ENCODE measurements at places on chromosomes 4 and X.

GRCh38 chr4:23887989-23888388, 1.9 kb downstream of the PPARGC1A start:
- no peak for DNase-seq

- peak; percentile 78 for DNase-seq
These were observed 25.3 kb downstream of the STIM2 start for GRCh38 chr4:26885912-26886274.

GRCh38 chr4:156858071-156858470, 113.5 kb downstream of the PDGFC start:
- no peak for DNase-seq

GRCh38 chr4:69995526-69996016, at the start of gene STATH:
STATH (plus strand) TSS chr4:69995966; CDS start chr4:69998438, 2,472 bp downstream.
- no peak for DNase-seq

- no peak for DNase-seq
These were observed 14.0 kb downstream of the RBMX start for GRCh38 chrX:136866337-136867095.

GRCh38 chrX:103792916-103793544, 16.4 kb downstream of the PLP1 start:
- DNase-seq, result no peak

DNA sequence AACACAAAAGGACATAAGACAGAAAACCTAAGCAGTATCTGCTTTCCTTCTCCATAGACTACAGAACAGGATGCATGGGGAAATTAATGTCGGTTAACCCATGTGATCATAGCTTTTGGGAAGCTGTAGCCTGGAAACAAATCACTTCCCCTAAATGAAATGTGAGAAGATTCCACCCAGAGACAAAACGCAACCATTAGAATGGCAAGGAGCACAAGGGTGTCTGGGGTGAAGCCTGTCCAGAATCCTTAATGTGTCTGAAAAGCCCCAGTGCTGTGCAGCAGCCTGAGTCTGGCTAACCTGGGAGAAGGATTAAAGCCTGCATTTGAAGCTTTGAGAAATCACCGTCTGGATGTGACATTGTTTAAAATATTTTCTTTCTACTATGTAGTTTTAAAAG, 213.3 kb downstream of the ANKRD50 start:
- no peak for DNase-seq
